ENCODE measurements at places on chromosomes 5 and 9.

DNA sequence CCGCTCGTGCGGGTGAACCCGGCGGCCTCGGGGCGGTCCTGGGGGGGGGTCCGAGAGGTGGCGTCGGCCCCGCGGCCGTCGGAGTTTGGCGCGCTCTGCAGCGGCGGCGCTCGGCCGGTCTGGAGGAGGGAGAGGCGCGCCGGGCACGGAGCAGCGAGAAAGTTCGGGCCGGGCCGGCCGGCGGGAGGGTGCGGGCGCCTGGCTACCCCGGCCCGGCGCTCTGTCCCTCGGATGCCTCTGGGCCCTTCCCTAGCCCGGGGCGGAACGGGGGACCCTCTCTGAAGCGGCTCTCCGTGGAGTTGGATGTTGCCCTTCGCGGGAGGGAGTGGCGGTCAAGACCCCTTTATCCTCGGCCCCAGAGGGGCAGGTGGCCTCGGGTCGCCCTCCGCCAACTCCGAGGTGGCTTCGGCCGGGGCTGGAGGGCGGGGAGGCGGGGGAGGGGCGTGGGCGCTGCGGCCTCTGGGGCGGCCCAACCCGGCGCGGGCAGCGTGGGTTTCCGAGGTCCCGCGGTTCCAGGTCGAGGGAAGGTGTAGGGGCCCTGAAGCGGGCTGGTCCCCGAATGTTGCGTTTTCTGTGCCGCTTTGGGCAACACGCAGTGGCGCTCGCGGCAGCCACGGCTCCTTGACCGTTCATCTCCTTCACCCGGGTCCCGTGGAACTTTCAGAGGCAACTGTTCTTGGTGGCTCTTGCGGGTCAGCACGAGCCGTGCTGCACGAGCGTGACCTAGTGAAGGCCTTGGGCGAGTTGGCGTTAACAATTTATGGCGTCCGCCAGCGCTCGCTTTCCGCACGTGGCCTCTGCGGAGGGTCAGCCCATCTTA, 290.5 kb downstream of the DOCK8 start:
- no peak for DNase-seq

DNA sequence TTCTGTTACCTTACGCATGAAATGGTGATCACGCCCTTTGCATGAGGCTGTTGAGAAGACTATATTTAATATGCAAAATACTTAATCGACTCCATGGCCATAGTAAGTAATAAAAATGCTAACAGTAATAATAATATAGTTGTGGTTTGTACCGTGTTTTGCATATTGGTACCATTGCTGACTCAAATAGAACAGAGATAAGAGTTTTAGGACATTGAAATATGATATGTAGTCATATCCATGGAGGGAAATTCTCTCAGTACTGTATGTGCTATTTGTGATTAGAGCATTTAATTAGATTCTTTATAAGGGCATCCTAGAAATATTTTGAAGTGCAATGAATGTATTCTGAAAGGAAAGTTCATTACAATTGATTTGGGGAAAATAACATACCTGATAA, 41.9 kb downstream of the CFAP90 start:
- DNase-seq = no peak

GRCh38 chr5:17991775-17992174, 357.5 kb downstream of the TAF11L14 start:
- no peak for DNase-seq

- no peak for DNase-seq
Measured at GRCh38 chr5:88142886-88143692, 125.6 kb downstream of the TMEM161B start.
